ENCODE measurements at places on chromosomes 4 and X. TPM values are rescaled to one million over a fixed set of nuclear protein-coding genes. Genes with fewer than 3 reads are reported as not detected.

Gene FRAS1
- 6.6 TPM for total RNA-seq

Gene PCDH11X
- total RNA-seq, result not detected

Gene MED14
- 41.4 TPM for total RNA-seq

Gene PGAM4
- total RNA-seq, result not detected

DNA sequence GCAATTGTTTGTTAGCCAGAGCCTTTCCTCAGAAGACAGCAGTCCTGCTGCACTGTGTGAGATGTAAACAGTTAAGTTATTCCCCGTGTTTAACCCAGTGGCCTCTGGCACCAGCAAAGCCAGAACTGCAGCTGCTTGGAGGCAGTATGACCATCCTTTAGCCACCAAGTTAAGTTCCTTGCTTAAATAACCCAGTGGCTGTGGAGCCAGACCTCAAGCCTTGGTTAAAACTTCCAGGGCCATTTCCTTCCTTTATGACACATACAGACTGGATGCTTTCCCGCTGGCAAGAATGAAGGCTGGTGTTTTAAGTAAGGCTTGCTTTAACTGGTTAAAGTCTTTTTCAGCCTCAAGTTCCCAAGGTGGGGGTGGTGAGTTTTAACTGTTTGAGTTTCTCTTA is 379.8 kb downstream of the DCAF12L2 start:
- DNase-seq, result no peak
- no peaks in the 10 kb centered on the region for H3K36me3 ChIP-seq
- H3K27me3 ChIP-seq, result no peaks in the 10 kb centered on the region
- no peak overlapping the region for H3K27ac ChIP-seq
- no peak overlapping the region for H3K4me3 ChIP-seq
- H3K4me1 ChIP-seq, result no peaks in the 10 kb centered on the region

GRCh38 chrX:150607201-150607600 is 38.8 kb downstream of the MTM1 start:
- no peak overlapping the region for H3K4me3 ChIP-seq
- no peak for DNase-seq
- H3K4me1 ChIP-seq, result no peaks in the 10 kb centered on the region
- H3K27ac ChIP-seq, result no peak overlapping the region
- H3K36me3 ChIP-seq, result no peaks in the 10 kb centered on the region
- no peaks in the 10 kb centered on the region for H3K27me3 ChIP-seq

- H3K4me3 ChIP-seq, result peak overlapping the region; percentile 80
- H3K27me3 ChIP-seq, result peaks cover 6% of the 10 kb centered on the region
- no peaks in the 10 kb centered on the region for H3K4me1 ChIP-seq
- DNase-seq, result no peak
- no peaks in the 10 kb centered on the region for H3K36me3 ChIP-seq
These were observed 478 bp upstream of the PLXNA3 start for GRCh38 chrX:154457491-154458115.

GRCh38 chrX:70089604-70090297 is 27.5 kb downstream of the OTUD6A start:
- no peak overlapping the region for H3K4me3 ChIP-seq
- no peaks in the 10 kb centered on the region for H3K36me3 ChIP-seq
- H3K27ac ChIP-seq, result no peak overlapping the region

Data from breast epithelium (tissue), 4 donors.